ENCODE measurements at places on chromosomes 6 and 20.

DNA sequence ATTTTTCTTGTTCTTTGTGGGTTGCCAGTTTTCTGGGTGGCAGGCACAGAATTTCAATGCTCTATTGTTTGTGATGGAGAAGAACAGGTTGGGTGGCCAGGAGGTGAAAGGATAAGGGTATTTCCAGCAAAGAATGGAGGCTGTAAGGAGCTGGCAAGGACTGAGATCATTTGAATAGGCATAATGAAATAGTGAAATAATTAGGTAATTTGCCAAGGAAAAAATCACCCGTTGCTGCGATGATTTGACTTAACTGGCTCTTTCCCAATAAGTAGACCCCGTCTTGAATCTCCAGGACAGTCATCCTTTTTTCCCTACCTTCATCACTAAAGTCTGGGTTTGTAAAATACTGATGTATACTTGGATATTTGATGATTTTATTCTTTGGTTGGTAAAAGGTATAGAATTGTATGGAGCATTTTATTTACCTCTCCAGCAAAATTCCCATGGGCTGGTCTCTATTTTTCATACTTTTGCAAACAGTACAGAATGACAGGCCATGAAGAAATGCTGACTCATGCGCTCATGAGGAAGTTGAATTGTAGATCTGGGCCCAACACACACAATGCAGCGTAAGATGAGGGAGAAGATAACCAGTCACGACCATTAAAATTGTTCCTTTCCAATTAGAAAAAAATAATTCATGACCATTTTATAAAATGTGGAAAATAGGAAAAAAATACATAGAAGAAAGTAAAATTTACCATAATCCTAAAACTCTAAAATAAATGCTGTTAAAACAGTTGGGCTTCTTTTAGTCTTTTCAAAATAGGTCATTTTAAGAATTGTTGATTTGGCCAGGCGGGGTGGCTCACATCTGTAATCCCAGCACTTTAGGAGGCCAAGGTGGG is 2.4 kb upstream of the GCNT2 start:
- DNase-seq: no peak

DNA sequence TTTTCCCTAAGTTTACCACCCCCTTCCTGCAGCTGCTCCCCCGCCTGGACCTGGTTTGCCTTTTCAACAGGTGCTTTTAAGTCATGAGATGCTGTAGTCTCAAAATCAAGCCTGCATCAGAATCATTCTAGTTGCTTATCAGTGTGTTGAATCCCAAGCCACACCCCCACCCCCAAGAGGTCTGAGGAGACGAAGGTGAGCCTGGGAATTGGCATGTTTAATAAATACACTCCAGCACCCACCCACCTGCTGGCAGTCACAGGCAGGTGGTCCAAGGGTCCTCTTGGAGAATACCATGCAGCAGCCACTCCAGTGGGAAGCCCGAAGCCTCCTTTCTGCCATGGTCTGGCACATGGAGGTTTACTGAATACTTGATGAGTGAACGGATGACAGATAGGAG is 1.1 kb upstream of the ADIG start:
- no peak for DNase-seq

DNA sequence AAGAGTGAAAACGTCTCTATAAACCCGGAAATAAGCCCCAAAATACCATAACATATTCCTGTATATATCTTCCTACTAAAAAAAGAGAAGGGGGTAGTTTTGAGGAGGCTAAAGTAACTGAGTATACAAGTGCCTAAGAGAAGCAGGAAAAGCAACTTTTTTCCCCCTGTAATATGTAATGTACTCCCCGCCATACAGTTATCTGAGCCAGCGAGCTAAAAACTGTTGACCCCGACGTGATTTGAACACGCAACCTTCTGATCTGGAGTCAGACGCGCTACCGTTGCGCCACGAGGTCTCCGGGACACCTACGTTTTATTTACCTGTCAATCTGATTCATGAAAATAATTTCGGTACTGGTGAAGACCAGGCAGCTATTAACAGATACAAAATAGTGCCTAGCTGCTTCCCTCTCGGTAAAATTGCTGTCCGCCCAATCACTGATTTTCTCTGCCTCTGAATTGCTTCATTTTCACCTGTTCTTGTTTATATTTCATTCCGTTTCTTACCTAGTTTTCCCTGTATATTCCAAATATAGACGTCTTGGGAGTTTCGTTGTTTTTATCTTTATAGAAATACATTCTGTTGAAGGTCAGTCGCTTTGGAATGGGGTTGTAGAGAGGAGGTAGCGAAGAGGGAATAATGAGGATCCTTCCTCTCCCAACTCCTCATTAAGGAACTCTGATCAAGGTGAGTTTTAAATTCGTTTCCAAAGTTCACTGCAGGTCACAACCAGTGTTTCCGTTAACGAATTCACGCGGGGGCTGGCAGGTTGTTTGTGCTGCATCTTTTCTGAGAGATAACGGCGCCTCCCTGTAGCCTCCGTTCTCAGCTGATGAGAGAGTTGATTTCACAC is 33.6 kb upstream of the BTN3A2 start:
- DNase-seq: no peak

GRCh38 chr20:31560746-31561598 is 44.1 kb upstream of the ID1 start:
- peak; percentile 9 for DNase-seq

GRCh38 chr6:29743568-29743967 is 20.3 kb downstream of the HLA-F start:
- no peak for DNase-seq

GRCh38 chr20:45345104-45345936 is 2.9 kb downstream of the SDC4 start:
- peak; percentile 54 for DNase-seq

DNA sequence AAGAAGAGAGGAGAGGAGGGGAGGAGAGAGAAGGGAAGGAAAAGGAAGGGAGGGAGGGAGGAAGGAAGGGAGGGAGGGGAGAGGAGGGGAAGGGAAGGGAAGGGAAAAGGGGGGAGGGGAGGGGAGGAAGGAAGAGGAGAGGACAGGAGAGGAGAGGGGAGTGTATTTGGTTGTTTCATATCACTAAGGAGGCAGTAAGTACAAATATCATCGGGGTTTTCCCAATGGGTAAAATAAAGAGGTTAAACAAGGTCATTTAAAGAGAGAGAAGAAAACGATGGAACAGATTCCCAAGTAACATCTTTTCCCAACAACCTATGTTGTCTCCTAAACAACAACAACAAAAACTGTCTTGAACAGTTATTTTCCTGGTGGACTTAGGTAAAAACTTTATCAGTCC is 43.6 kb downstream of the MBOAT1 start:
- DNase-seq: no peak

DNA sequence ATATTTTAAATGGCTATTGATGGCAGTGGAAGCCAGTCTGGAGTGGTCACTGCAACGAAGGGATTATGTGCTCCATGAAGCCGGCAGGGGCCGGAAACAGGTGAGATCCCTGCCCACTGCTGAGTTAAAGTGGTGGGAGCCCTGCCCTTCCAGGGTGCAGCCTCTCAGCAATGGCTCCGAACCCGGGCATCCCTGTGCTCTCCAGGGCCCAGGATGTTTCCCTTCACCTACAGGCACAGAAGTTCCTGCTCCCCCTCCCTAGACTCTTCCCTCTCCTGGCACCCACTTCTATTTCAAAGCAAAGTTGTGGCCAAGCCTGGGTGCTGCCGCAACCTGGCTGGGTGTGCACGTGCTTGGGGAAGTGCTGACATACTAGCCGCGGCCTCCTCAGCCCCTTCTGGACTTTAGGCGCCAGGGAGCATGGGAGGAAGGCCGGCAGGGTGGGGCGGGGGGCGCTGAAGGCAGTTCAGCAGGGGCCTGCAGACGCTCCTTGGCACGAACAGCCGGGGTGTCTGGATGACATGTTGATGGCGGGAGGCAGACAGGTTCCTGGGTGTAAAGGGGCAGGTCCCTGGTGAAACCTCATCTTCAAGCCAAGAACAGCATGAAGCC is 452.3 kb downstream of the HTR1B start:
- no peak for DNase-seq

DNA sequence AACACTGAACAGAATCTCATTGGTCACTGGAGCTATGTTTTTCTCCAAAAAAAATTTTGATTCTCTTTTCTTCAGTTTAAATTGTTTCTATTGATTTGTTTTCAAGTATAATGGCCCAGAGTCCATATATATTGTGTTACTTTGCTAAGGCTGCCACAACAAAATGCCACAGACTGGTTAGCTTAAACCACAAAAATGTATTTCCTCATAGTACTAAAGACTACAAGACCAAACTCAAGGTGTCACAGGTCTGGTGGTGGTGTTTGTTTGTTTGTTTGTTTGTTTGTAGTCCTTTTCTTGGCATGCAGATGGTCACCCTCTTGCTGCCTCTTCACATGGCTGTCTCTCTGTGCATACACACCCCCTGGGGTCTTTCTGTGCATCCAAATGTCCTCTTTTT is 34.0 kb downstream of the BMP5 start:
- no peak for DNase-seq

DNA sequence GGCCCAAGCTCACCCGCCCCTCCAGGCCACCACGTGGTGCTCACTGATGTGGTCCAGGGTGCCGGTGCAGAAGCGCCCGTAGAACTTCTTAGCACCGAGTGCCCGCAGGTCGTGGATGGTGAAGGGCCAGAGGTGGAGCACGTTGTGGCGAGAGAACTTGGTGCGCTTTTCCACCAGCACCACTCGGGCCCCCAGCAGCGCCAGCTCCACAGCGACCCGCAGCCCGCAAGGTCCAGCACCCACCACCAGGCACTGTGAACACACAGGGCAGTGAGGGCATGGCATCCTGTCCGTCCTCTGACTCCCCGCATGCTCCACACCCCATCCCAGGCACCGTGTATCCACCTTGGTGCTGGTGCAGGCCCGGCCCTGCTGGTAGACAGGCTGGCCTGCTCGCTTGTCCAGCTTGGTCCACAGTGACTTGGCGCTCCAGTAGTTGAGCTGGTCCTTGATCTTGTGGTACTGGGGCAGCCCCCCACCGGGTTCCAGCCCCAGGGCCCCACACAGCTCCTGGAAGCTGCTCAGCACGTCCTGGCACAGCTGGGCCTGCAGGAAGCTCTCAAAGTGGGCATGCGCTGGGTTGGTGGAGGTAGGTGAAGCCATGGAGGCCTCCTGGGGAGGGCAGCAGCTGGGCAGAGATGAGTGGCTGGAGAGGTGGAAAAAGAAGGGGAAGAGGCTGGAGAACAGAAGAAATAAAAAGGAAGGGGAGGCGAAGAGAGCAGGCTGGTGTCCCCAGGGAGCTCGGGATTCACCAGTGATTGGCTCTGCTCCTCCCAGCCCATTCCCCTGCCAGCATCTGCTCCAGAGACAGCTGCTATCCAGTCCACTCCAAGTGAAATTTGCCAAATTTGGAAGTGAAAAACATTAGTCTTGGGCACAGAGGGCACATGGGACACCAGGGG is 1.7 kb downstream of the MICAL1 start:
- DNase-seq: peak; percentile 43

DNA sequence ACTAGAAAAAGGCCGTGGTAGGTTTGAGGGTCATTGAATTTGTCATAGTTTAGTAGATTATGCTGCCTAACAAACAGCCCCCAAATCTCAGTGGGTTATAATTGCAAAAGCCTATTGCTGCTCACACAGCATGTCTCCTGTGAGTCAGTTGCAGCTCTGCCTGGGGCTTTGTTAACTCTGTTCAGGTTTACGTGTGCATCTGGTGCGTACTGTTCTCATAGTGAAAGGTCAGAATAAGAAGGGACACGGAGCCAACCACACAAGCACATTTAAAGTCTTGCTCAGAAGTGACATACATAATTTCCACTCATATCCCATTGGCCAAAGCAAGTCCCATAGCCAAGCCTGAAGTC is 48.1 kb upstream of the BMP2 start:
- no peak for DNase-seq

GRCh38 chr20:8414586-8415274 is 282.7 kb downstream of the PLCB1 start:
- DNase-seq: peak; percentile 92

DNA sequence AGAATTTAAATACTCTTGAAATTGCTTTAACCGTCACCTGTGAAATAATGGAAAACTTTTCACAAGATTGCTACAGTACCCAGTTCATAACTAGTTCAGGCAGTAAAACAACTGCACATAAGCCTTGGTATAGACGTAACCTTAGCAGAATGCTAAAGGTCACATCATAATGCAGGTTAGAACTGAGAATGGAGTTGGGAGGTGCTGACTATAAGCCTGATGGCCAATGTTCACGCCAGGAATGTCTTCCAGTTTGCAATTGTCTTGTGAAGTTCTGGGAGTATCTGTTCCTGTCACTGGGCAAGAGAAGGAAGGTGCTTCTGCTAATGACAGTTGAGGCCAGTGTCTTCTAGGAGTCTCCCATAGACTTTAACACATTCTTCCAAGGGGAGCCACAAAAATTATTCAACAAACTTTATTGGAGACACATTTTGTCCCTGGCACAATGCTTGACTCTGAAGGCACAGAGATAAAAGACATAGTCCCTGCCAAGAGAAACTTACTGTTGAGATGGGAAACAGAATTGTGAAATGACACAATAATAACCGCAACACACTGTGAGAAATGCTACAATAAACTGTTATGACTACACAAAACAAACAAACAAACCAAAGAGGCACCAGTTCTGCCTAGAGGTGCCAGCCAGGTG is 24.6 kb upstream of the CEP162 start:
- DNase-seq: no peak

GRCh38 chr6:106972500-106972899 is 2.0 kb downstream of the CD24 start:
- peak; percentile 53 for DNase-seq

DNA sequence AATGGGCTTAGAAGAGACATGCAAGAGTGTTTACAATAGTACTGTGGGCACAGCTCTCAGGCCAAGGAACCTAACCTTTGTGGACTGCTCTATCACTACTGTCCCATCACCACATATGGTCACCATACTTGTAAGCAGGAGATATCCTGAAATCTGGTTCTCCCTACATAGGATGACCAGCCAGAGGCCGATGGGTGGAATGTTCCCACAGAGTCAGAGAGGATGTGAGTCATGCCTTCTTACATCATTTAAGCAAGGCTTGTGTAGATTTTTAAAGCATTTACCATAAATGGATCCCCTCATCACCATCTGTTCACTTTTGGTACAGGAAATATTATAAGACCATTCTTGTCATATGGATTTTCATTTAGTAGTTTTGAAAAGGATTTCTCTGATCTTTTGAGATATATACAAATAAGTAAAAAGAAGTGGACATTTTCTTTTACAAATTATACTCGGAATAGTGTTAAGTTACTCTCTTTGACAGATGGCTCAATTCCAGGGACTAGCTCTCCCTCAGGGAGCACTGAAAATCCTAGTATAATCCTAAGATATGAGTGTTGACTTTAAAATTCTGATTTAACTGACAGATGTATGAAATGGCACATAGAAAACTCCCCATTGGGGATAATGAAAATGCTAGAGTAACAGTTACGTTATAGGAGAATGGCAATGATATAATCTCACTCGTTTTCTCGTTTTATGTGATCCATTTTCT is 6.6 kb downstream of the HTR1B start:
- no peak for DNase-seq

GRCh38 chr6:155755452-155755851 is 299.8 kb upstream of the NOX3 start:
- no peak for DNase-seq

DNA sequence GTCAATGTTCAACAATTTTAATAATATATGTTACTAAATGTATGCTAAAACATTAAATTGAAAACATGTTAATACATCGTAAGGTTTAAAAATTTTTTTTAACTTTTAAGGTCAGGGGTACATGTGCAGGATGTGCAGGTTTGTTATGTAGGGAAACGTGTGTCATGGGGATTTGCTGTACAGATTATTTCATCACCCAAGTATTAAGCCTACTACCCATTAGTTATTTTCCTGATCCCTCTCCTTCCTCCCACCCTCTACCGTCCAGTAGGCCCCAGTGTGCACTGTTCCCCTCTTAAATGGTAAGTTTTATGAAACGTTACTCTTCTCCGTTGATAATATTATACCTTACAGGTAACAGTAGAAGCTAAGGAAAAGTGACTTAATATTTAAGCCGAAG is 15.8 kb downstream of the PDE7B start:
- DNase-seq: no peak

All from DMS153 (cell line).